GM06990 (cell line): ENCODE measurements at places on chromosomes 5 and 9.

GRCh38 chr5:73303148-73304079 is 130.4 kb downstream of the TMEM174 start:
- DNase-seq = no peak

DNA sequence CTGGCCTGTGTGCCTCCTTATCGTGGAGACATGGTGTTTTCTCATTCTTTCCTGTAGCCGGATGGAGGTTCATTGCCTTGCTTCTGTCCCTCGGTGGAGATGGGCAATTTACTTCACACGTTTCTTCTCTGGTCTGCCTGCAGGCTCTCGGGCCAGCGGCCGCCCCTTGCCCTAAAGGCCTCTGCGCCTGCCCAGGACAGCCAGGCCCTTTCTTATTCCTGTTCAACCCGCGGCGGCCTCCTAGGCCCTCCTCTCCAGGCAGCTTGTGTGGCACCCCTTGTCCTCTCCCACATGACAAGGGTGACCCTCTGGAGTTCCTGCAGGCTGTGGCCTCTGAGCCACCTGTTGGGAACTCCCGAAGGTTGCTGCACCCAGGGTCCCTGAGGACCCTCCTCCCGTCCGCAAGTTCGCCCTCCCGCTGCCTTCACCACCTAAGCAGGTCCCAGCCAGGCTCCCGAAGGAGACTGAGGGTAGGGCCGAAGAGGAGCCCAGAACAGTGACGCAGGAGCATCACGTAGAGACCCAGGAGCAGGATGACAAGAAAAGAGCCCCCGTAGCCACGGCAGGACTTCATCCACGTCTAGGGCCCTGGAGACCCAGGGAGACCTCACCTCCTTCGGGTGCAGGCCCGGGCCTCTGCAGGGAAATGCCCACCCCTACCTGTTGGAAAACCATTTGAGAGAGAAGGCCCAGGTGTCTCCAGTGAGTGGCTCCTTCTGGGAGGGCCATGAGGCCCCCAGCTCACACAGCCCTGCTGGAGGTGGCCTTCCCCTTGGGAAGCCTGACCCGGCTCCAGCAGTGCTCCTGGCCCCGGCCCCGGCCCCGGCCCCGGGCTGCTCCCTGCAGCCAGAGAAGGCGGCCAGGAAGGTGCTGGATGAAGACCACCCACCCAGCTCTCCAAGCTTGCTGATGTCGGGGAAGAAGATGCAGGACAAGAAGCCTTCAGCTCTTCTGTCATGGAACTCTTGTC is 291.4 kb downstream of the TLE4 start:
- no peak for DNase-seq

DNA sequence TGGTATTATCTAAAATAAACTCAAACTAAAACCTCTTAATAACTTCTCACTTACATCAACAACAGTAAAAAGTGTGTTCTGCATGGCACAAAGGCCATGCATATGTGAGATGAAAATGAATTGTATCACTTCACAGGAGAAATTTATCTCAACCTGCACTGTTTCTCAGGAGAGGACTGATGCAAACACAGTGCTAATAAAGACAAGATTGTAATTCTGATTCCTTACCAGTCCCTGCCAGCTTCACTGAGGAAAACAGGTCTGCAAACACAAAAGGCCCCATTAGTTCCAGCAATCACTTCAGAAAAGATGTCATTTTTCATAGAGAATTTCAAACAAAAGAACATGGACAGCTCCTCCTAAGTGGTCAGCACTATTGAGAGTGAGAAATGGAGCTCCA is 117.3 kb upstream of the PDE4D start:
- DNase-seq = no peak

DNA sequence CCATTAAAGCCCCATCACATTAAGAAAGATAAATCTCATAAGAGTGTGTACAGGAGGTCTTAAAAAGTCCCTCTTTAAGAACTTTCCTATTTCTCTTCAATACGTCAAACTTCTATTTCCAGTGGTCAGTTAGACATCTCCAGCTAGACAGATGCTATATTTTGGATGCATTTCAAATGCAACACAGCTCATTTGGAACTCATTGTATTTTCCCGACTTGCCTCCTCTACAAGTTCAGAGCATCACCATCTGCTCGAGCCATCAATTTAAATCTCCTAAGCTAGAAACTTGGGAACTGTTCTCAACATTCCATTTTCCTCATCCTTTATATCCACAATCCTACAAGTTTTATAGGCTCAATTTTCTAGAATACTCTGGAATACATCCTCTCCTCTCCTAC is 3.2 kb upstream of the UHRF2 start:
- DNase-seq = no peak

GRCh38 chr9:34601937-34602573 is 9.8 kb downstream of the RPP25L start:
- DNase-seq = no peak

DNA sequence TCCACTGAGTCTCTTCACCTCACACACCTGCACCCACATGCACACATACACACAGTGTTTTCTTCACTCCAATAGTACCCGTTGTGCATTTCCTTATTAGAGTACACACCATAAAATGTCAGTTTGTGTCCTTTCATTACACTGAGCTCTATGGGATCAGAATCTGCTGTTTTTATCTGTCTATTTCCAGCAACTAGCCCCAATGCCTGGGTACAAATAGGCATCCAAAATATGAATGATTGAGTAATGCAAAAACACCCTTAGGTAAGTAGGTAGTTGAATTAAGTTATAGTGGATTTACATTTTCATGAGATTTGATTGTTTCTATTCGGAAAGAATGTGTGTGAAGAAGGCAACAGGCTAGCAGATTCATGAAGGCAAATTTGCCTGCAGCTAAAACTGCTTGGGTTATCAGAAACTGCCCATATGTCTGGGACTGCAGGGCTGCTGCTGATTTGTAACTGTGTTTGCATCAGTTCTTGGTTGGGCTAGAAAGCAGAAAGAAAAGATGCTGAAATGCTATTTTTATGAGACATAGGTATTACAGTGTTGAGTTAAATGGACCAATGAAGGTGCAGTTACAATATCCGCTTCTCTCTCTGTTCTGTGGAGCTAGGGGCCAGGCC is 26.9 kb downstream of the PPP3R2 start:
- DNase-seq = no peak

GRCh38 chr9:91101611-91102168 is 260.0 kb downstream of the AUH start:
- no peak for DNase-seq

- no peak for DNase-seq
These were observed 400.3 kb downstream of the ZSWIM6 start for GRCh38 chr5:61732369-61732768.

GRCh38 chr9:107914151-107914550 is 424.6 kb upstream of the KLF4 start:
- DNase-seq = no peak

GRCh38 chr5:134110382-134110781 is 4.1 kb upstream of the TCF7 start:
- no peak for DNase-seq

- DNase-seq = no peak
These were observed 4.0 kb upstream of the CCL28 start for GRCh38 chr5:43415935-43416802.

DNA sequence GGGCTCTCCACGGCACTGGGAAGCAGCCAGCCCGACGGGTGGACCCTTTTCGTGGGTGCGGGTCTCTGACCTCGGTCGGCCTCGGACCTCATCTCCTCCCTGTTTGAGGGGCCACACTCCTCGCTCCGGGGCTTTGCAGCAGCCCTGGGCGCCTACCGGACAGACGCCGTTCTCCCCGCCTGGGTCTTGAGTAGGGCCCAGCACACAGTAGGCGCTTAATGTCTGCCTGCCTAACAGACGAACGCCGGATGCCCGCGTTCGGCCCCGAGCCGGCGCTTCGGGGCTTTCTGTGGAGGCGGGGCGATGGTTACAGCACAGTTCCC is 842 bp upstream of the GTF3C5 start:
- DNase-seq = no peak

DNA sequence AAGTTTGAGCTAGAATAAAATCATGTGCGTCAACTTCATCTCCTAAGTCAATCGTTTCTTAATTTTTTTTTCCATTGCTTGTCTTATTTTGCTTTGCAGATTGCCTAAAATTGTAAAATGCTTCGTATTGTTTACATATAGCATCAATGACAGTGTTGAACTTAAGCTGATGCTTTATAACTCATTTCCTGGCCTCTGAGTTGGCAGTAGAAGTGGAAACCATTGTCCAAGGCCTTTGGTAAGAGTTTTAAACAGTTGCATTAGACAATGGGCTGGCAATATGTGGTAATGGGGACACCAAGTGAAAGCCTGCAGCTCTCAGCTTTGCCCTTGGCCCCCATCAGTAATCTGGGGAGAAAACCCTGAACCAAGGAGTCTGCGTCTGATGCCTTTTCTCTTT is 154.8 kb upstream of the GAS1 start:
- DNase-seq = no peak

DNA sequence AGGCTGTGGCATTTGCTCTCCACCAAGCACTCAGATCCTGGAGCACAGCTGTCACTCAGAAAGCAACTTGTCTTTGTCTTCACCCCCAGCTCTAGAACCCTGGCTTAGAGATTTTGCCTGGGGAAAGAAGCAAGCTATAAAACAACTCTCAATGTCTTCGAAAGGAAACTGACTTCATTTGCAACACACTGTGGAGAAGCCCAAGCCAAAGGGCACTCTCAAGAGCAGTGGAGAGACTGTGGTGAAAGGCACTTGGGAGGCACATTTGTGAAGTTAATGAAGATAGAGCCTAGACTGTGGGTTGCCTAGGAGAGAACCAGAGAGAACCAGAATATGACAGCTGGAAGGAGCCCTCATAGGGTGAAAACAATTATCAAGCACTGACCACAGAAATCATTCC is 103.4 kb downstream of the CFAP95 start:
- no peak for DNase-seq

- DNase-seq = no peak
These were observed 130.9 kb downstream of the COX7C start for GRCh38 chr5:86748538-86749105.

GRCh38 chr5:65102976-65103711 is 334.4 kb downstream of the CWC27 start:
- peak; percentile 75 for DNase-seq

- DNase-seq = peak; percentile 10
These were observed 373 bp downstream of the ADAMTS12 start for GRCh38 chr5:33891446-33891787.

DNA sequence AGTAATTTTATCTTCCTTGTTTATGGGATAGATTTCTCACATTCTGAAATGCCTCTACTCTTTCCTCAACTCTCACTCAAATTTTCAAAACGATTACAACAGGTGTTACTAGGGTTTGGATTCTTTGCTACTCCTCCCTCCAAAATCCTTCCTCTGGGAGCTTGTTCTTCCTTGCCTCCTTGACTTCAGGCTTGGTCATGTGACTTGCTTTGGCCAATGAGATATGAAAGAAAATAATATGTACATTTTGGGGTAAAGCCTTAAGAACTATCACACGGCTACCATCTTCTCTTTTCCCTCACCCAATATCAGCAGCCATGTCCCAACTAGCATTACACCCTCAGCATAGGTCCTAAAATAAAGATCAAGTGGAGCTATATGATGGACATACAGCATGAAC is 28.8 kb upstream of the SLC1A1 start:
- DNase-seq = no peak

DNA sequence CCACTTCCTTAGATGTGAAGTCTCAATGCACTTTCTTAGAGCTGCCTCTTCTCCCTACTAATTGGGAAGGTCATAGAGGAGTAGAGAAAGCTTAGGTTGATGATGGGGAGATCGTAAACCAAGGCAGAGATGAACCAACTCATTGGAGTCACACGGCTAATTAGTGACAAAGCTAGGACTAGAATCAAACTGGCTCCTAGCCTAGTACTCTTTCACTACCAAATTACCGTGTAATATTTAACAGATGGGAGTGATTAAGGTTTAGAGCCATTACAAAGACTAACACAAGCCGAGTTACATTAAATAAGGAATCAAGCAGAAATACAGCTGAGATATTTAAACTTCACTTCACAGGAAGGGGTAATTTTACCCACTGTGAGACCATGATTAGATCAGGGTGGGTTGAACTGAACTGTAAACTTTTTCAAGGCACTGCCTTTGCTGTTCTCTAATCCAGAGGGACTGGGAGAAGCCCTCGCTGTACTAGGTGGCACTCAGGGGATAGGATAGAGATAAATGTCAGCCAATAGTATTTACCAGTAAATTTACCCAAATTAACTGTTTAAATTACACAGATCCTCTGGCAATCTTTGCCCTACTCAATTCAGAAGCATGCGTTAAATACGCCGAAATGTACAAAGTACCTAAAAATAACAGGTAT is 166.4 kb upstream of the PIK3R1 start:
- no peak for DNase-seq

DNA sequence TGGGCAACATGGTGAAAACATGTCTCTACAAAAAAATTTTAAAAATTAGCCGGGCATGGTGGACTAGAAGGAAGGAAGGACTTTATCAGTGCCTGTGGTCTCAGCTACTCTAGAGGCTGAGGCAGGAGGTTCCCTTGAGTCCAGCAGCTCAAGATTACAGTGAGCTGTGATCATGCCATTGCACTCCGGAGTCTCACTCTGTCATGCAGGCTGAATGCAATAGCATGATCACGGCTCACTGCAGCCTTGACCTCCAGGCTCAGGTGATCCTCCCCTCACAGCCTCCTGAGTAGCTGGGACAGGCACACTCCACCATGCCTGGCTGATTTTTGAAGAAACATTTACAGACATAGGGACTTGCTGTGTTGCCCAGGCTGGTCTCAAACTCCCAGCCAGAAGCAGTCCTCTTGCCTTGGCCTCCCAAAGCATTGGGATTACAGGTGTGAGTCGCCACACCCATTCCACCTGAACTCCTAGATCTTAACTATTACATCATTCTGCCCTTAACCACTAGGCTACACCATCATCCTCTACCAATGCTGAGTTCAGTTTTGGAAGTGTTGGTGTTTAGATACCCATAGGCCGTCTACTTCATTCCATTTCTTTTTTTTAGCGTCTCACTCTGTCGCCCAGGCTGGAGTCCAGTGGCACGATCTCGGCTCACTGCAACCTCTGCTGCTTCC is 2.0 kb upstream of the URM1 start:
- DNase-seq = no peak

DNA sequence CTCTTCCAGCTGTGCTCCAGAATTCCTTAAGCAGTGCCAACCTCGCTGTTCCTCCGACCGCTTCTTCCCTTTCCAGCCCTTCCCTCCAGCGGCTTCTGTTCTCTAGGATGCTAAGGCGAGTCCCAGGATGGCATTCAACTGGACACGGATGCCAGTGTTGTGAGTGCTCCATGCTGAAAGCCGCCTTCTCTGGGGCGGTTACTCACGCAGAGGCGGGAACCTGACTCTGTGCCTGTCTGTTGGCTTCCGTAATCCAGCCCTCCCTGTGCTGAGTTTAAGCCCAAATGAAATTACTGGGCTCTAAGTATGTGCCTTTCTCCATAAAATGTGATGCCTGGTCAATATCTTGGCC is 20.2 kb downstream of the COL5A1 start:
- DNase-seq = no peak

DNA sequence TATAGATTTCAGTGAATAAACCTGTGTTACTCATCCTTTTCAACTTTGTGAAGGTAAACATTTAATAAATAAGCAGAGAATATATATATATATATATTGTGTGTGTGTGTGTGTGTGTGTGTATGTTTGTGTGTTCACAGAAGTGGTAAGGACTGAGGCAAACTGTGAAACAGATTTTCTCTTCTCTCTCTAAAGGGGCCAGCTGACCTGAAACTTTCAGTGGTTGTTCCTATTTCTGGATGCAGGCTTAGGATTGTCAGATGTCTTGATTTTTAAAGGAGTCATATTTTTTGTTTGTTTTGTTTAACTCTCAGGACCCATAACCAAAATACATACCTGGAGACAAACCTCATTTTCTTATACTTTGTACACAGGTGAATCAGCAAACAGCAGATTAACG is 714.9 kb upstream of the MEF2C start:
- no peak for DNase-seq
